ENCODE measurements at places on chromosomes 4 and X.

GRCh38 chrX:7647831-7648230, 195.1 kb upstream of the VCX start:
- DNase-seq: no peak

DNA sequence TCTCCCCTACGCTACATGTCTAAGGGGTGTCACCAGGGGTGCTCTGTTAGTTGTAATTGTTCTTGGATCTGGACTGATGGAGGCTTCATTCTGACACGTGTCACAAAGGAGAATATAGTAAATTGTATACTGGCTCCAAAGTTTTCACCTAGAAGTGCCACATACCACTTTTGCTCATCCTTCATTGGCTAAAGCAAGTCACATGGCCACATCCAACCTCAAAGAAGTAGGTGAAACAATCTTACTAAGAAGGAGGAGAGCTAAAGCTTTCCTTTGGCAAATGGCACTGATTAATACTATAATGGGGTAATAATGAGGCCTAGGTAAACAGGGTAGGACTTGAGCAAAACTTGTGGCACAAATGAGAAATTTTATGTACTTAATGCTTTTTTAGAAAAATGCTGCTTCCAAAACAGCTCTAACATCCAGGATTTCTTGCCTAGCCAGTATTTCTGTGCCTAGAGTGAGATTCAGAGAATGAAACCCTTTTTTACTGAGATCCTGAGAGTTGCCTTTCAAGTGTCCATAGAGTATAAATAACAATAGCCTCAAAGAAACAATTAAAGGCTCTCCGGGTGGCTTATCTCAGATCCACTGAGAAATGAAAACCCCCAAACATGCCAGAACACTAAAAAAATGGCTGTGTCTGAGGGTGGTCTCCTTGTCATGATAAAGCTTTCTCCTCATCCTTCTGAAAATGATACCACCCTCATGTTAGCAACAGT, 34.7 kb downstream of the NHS start:
- no peak for DNase-seq

GRCh38 chr4:89914609-89915550, 20.2 kb downstream of the MMRN1 start:
- no peak for DNase-seq

DNA sequence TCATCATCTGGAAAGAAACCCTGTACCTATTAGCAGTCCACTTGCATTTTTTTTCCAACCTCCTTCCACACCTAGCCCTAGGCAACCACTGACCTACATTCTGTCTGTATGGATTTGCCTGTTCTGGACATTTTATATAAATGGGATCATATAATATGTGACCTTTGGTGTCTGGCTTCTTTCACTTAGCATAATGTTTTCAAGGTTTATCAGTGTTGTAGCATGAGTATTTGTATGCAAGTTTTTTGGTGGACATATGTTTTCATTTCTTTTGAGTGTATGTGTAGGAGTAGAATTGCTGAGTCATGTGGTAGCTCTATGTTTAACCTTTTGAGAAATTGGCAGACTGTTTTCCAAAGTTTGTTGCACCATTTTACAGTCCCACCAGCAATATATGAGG, 198.6 kb downstream of the CEP135 start:
- DNase-seq: no peak

All from T-helper 22 cell (primary cell).